ENCODE measurements at places on chromosomes 3 and 15.

- no peak for DNase-seq
Measured at GRCh38 chr15:44971036-44971435, 14.5 kb downstream of the TERB2 start.

DNA sequence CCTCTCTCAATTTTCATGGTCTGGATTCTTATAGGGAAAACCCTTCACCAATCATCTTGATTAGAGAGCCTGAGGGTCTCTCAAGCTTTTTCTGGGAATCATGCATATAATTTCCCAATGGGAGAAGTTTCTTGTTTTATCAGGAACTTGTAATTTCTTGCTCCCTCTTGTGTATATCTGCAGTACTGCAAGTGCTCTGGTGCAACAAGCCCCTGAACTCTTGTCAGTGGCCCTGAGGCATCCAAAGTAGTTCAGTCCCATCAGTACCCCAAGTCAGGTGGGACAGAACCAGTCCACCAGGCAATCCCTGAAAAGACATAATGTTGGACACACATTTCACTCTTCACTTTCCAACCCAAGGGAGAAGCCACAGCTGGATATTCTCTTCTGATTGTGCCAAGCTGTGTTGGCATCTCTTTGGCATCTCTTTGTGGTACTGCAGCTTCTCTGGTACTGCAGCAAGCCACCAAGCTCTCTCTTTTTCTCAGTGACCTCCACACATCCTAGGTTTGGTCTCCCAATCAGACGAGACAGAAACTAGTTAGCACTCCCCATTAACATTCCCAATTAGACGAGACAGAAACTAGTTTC is 214.5 kb downstream of the ZIC4 start:
- no peak for DNase-seq

DNA sequence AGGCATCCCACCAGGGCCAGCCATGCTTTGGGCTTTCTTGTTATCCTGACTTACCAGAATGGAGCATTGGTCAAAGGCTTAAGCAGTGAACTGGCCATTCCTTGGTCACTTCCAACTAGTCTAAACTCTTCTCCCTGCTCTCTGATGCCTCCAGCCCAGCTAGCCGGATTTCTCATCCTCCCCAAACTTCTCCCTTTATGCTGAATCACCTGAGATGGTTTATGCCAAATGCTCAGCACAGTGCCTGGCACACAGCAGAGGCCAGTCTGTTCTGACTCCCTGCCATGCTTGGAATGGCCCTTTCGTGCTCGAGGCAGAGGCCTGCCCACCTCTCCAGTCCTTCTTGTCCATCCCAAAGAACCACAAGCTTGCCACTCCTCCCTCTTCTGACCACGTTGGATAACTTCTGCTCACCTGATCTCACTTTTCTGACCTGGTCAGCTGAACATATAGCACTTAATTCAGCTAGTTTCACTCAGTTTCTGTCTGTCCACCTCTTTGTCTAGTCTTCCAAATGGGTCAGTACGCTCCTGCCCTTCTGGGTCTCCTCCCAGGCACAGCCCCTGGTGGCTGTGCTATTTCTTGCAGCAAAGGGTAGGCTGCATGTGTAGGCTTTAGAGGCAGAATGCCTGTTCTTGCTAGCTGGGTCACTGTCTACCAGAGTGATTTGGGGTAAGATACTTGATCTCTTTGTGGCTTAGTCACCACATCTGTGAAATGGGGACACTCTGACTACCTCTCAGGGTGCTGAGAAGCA is 2.2 kb upstream of the RBP1 start:
- no peak for DNase-seq

DNA sequence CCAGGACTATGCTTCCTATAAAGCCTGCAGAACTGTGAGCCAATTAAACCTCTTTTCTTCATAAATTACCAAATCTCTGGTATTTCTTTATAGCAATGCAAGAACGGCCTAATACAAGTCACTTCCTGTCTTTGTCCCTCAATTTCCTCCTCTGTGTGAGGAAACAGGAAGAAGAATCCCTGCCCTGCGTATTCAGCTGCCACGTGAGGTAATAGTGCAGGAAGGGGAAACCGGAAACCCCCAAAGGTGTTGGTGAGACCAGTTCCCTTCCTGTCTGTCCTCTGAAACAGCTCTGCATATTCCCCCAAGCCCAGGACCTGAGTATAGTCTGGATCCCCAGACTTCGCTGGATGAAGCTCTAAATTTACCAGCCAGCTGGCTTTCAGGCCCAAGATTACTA is 18.1 kb upstream of the PTPN23 start:
- DNase-seq = no peak

GRCh38 chr3:45480218-45480617 is 91.8 kb downstream of the LARS2 start:
- no peak for DNase-seq

- DNase-seq = no peak
Measured at GRCh38 chr3:24683090-24683489, 188.4 kb upstream of the THRB start.

DNA sequence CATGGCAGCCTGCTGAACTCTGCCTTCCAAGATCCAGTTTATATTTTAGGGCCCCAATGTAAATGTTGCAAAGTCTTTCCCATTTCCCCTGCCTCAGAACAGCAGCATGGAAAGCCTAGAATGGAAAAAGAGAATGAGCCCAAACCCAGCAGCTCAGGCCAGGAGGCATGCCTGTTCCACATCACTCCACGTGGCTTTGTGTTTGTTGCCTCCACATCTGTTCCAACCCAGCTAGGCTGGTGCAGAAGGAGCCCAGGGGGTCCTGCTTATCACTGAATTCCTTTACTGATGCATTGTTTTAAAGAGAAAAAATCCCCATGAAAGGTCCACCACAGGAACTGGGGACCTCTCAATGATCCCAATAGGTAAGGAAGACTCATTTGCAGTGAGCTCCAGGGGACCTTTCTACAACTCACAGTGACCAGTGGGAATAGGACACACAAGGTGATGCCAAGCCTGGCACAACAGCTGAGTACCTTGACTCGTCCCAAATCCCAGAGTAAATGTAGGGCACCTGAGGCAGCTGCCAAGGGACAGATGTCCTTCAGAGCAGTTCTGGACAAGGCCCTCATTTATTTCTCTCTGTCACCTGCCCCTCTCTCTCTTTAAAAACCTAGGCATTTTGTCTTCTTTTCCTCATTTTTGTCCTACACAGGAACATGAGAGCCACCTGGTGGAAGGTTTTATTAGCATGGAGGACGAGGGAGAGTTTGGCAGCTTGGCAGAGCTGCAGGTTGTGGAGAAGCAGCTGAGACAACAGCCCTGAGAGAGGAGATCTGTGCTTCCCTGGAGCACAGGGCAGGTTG is 41.7 kb upstream of the ADAMTS17 start:
- no peak for DNase-seq

GRCh38 chr3:127738192-127738840 is 65.6 kb downstream of the ABTB1 start:
- no peak for DNase-seq

- no peak for DNase-seq
Measured at GRCh38 chr3:160697637-160698380, 20.8 kb downstream of the ARL14 start.

GRCh38 chr3:184361532-184361931 is at the start of the genes CLCN2 and POLR2H:
CLCN2 (minus strand) TSS chr3:184361605; CDS start chr3:184361479, 126 bp downstream.
POLR2H (plus strand) TSS chr3:184361710; CDS start chr3:184363493, 1,783 bp downstream.
- DNase-seq = peak; percentile 7

DNA sequence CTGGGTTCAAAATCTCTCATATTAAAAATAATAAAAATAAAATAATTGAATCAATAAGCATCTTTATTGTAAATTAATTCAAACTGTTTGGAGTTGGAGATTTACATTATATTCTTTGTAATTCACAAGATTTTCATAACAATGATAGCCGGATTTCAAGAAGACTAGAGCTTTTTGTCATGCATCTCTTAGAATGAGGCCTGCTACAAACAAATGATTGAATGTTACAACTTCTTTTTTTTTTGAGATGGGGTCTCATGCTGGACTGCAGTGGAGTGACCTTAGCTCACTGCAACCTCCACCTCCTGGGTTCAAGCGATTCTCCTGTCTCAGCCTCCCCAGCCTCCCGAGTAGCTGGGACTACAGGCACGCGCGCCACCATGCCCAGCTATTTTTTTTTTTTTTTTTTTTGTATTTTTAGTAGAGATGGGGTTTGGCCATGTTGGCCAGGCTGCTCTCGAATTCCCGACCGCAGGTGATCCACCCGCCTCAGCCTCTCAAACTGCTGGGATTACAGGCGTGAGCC is 3.5 kb downstream of the SLTM start:
- DNase-seq = no peak

- peak; percentile 19 for DNase-seq
Measured at GRCh38 chr3:73502609-73503583, 121.8 kb downstream of the PDZRN3 start.

GRCh38 chr3:68793759-68794701 is 138.3 kb downstream of the TAFA4 start:
- no peak for DNase-seq

Data from stimulated activated CD8-positive, alpha-beta memory T cell treated with anti-CD3 and anti-CD28 coated beads, Interleukin-7, amount 100 ng/mL, for 1 hour (primary cell).